ENCODE measurements at places on chromosomes 7 and 10. TPM values are rescaled to one million over a fixed set of nuclear protein-coding genes. Genes with fewer than 3 reads are reported as not detected.

DNA sequence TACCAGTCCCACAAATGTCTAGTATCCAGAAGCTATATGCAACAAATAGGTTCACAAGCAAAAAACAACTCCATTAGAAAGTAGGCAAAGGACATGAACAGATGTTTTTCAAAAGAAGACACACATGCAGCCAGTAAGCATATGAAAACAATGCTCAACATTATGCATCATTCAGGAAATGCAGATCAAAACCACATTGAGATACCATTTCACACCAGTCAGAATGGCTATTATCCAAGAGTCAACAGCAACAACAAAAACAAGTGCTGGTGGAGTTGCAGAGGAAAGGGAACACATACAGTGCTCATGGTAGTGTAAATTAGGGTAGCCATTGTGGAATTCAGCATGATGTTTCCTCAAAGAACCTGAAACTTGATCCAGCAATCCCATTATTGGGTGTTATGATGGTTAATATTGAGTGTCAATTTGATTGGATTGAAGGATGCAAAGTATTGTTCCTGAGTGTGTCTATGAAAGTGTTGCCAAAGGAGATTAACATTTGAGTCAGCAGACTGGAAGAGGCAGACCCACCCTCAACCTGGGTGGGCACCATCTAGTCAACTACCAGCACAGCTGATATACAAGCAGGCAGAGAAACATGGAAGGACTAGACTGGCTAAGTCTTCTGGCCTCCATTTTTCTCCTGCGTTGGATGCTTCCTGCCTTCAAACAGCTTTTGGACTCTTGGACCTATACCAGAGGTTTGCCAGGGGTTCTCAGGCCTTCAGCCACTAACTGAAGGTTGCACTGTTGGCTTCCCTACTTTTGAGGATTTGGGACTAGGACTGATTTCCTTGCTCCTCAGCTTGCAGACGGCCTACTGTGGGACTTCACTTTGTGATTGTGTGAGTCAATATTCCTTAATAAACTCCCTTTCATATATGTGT lies 218.4 kb upstream of the SEMA3D start:
- H3K36me3 ChIP-seq: no peaks in the 10 kb centered on the region
- no peak overlapping the region for H3K4me3 ChIP-seq
- H3K27me3 ChIP-seq: no peaks in the 10 kb centered on the region
- DNase-seq: no peak
- H3K27ac ChIP-seq: no peak overlapping the region

DNA sequence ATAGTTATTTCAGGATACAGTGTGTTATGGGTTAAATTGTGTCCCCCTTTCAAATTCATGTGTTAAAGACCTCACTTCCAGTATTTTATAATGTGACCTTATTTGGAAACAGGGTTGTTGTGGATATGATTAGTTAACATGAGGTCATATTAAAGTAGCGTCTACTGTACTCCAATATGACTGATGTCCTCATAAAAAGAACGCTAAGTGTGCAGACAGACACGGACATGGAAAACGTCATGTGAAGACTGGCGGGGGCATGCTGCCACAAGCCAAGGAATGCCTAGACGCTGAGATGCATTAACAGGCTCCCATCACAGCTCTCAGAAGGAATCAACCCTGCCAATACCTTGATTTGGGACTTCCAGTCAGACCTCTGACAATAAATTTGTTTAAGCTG lies 1.5 kb upstream of the WDR37 start:
- no peak for DNase-seq
- peak overlapping the region; percentile 96 for H3K4me3 ChIP-seq
- H3K36me3 ChIP-seq: no peaks in the 10 kb centered on the region
- H3K27me3 ChIP-seq: no peaks in the 10 kb centered on the region
- peak overlapping the region; percentile 86 for H3K27ac ChIP-seq

GRCh38 chr10:97888641-97889262 lies 39.1 kb downstream of the GOLGA7B start:
- H3K4me1 ChIP-seq: peaks cover 35% of the 10 kb centered on the region
- no peak for DNase-seq
- peak overlapping the region; percentile 88 for H3K27ac ChIP-seq
- H3K36me3 ChIP-seq: no peaks in the 10 kb centered on the region

DNA sequence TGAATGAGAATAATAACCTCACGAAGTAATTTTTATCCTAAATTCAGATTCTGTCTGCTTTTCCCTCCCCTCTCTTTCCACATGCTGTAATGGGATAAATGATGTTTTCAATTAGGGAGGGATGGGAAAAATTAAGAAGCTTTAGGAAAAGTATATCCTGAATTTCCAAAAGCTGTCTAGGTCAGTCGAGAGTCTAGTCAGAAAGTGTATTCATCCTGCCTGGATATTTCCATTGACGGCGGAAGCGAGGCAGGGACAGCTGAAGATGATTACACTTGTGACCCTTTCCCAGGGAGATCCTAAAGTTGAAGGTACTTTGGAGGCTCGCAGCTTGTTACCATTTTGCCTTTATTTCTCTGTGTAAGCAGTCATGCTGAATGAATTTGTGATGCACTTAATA lies 204.1 kb downstream of the ZNF365 start:
- peak overlapping the region; percentile 94 for H3K27ac ChIP-seq
- H3K4me1 ChIP-seq: peaks cover 62% of the 10 kb centered on the region
- H3K36me3 ChIP-seq: peaks cover 3% of the 10 kb centered on the region

GRCh38 chr7:92141161-92141560 lies 6.9 kb upstream of the CYP51A1 start:
- no peak for DNase-seq
- H3K27ac ChIP-seq: no peak overlapping the region
- no peaks in the 10 kb centered on the region for H3K27me3 ChIP-seq
- no peak overlapping the region for H3K4me3 ChIP-seq
- no peaks in the 10 kb centered on the region for H3K4me1 ChIP-seq
- no peaks in the 10 kb centered on the region for H3K36me3 ChIP-seq

GRCh38 chr10:122435212-122435827 lies 19.1 kb upstream of the ARMS2 start:
- H3K36me3 ChIP-seq: peaks cover 14% of the 10 kb centered on the region
- H3K4me3 ChIP-seq: no peak overlapping the region
- no peaks in the 10 kb centered on the region for H3K27me3 ChIP-seq
- H3K4me1 ChIP-seq: no peaks in the 10 kb centered on the region
- H3K27ac ChIP-seq: no peak overlapping the region
- no peak for DNase-seq

- peaks cover 42% of the 10 kb centered on the region for H3K4me1 ChIP-seq
- peak overlapping the region; percentile 97 for H3K27ac ChIP-seq
- H3K36me3 ChIP-seq: peaks cover 9% of the 10 kb centered on the region
- DNase-seq: no peak
- H3K27me3 ChIP-seq: no peaks in the 10 kb centered on the region
These were observed 3.2 kb downstream of the SLC4A2 start for GRCh38 chr7:151062399-151063211.

- H3K4me3 ChIP-seq: peak overlapping the region; percentile 73
- peaks cover 4% of the 10 kb centered on the region for H3K36me3 ChIP-seq
- no peak overlapping the region for H3K27ac ChIP-seq
- DNase-seq: no peak
- H3K27me3 ChIP-seq: no peaks in the 10 kb centered on the region
- peaks cover 39% of the 10 kb centered on the region for H3K4me1 ChIP-seq
These were observed 100.7 kb downstream of the HIP1 start for GRCh38 chr7:75637854-75638593.

GRCh38 chr10:124916585-124917427 lies 25.1 kb upstream of the ZRANB1 start:
- peaks cover 50% of the 10 kb centered on the region for H3K4me1 ChIP-seq
- H3K36me3 ChIP-seq: no peaks in the 10 kb centered on the region
- peak overlapping the region; percentile 84 for H3K27ac ChIP-seq
- peak; percentile 98 for DNase-seq

DNA sequence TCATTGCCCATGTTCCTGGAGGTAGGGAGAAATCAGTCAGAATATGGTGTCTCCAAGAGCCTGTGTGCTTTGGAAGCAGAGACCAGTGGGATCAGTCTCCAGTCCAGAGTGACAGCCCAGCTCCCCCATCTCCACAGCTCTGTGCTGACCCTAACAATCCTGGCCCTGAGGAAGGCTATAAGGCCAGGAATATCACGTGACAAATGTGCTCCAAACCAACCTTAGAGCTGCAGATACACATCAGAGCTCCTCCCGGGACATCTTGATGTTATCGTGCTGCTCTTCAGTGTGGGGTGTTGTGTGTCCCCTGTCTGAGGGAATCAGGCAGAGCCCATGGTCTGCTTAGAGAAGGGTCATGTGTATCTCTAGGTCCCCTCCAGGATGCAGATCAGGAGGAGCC lies 15.2 kb downstream of the DMBT1 start:
- peaks cover 44% of the 10 kb centered on the region for H3K27me3 ChIP-seq
- H3K4me1 ChIP-seq: no peaks in the 10 kb centered on the region
- peak; percentile 8 for DNase-seq
- peaks cover 7% of the 10 kb centered on the region for H3K36me3 ChIP-seq
- no peak overlapping the region for H3K27ac ChIP-seq

DNA sequence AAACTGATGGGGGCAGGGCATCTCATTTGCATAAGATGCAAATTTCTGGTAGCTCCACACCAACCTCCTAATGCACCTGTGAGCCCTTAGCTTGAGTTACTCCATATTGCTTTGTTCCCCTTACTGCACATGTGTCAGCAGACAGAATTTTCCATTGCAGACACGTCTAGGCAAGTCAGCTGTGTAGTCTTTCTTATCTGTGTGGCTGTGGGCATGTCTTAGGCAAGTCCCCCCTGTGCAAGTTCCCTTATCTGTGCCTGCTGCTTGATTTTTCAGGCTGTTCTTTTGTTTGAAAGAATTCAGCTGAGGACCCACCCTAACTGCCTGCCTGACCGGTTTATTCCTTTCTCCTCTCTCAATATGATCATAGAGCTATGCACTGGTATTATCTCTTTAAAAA lies 28.5 kb upstream of the TRIM24 start:
- no peak for DNase-seq
- H3K4me1 ChIP-seq: no peaks in the 10 kb centered on the region
- H3K36me3 ChIP-seq: peaks cover 10% of the 10 kb centered on the region

DNA sequence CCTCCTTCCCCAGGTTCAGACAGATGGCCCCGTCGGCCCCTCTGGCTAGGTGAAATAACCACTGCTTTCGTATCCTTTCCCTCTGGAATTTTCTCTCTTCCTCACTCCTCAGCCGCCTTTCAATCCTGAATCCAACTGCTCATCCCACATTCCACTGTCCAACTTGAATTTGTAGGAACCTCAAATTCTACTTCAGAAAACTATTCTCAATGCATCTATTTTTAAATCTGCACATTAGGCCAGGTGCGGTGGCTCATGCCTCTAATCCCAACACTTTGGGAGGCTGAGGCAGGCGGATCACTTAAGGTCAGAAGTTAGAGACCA lies 78.9 kb downstream of the ITIH5 start:
- H3K27ac ChIP-seq: no peak overlapping the region
- H3K4me1 ChIP-seq: no peaks in the 10 kb centered on the region
- no peak overlapping the region for H3K4me3 ChIP-seq
- peaks cover 7% of the 10 kb centered on the region for H3K27me3 ChIP-seq
- DNase-seq: no peak

- H3K27me3 ChIP-seq: no peaks in the 10 kb centered on the region
- H3K4me1 ChIP-seq: peaks cover 7% of the 10 kb centered on the region
- no peak overlapping the region for H3K4me3 ChIP-seq
- peaks cover 4% of the 10 kb centered on the region for H3K36me3 ChIP-seq
- no peak overlapping the region for H3K27ac ChIP-seq
These were observed 19.1 kb downstream of the ZFAND4 start for GRCh38 chr10:45653454-45653853.

DNA sequence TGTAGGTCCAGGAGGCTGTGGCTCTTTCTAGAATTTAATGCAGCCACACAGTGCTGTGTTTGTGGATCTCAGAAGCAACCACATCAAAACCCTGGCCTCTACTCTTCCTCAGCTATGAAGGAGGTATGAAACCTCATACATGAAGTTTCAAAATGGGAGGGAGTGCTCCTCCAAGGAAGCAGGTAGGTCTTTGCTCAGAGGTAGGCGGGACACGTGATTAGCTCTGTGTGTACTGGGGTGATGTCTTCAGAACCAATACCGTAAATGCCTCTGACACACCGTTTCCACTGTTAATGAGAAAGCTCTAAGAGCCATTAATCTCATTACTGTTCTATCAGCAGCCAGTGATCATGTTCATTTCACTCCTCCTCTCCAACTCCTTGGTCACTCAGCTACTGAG lies 126.1 kb downstream of the PLXNA4 start:
- no peak for DNase-seq
- peaks cover 7% of the 10 kb centered on the region for H3K4me1 ChIP-seq
- H3K27ac ChIP-seq: no peak overlapping the region
- no peak overlapping the region for H3K4me3 ChIP-seq

GRCh38 chr10:88361494-88361893 lies 221.6 kb downstream of the RNLS start:
- DNase-seq: no peak
- no peaks in the 10 kb centered on the region for H3K27me3 ChIP-seq
- H3K27ac ChIP-seq: no peak overlapping the region

- H3K4me3 ChIP-seq: no peak overlapping the region
- peaks cover 33% of the 10 kb centered on the region for H3K4me1 ChIP-seq
- H3K27me3 ChIP-seq: no peaks in the 10 kb centered on the region
- no peak for DNase-seq
- no peak overlapping the region for H3K27ac ChIP-seq
These were observed 42.2 kb upstream of the GRB10 start for GRCh38 chr7:50824882-50825281.

- H3K4me3 ChIP-seq: no peak overlapping the region
- H3K27ac ChIP-seq: no peak overlapping the region
- DNase-seq: no peak
- no peaks in the 10 kb centered on the region for H3K36me3 ChIP-seq
- peaks cover 7% of the 10 kb centered on the region for H3K4me1 ChIP-seq
These were observed 285.7 kb downstream of the RPS24 start for GRCh38 chr10:78319371-78319770.

DNA sequence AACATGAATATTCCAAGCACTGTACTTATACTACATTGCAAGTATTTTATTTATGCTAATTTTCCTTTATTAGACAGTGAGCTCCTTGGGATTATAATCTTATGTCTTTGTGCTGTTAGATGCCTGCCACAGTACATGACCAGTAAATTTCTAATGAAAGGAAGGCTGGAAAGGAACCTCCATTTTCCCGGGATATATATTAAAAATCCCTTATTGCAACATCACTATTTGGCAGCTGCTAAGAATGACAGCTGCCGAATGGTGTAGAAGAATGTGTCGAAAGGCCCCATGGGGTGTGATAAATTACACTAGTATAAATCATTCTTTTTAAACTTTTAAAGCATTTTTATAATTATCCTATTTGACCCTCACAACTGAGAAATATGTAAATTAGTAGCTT lies 59.1 kb downstream of the TFAM start:
- H3K4me1 ChIP-seq: peaks cover 9% of the 10 kb centered on the region
- peaks cover 6% of the 10 kb centered on the region for H3K36me3 ChIP-seq
- no peak for DNase-seq
- no peak overlapping the region for H3K27ac ChIP-seq

- DNase-seq: no peak
- peaks cover 44% of the 10 kb centered on the region for H3K4me1 ChIP-seq
- no peaks in the 10 kb centered on the region for H3K36me3 ChIP-seq
- H3K27me3 ChIP-seq: no peaks in the 10 kb centered on the region
These were observed 557 bp downstream of the BAG3 start for GRCh38 chr10:119651514-119652360.

The TSPAN12 gene
- total RNA-seq: 6.8 TPM

The DMTF1 gene
- 55.6 TPM for total RNA-seq

The CYREN gene
- 33.7 TPM for total RNA-seq

The UBTD1 gene
- total RNA-seq: 38.2 TPM

The ADRA2A gene
- 0.17 TPM for total RNA-seq

The SPDYE16 gene
- not detected for total RNA-seq

The FAM3C gene
- 38.6 TPM for total RNA-seq

The CACNA2D1 gene
- 32.9 TPM for total RNA-seq

The GATAD1 gene
- total RNA-seq: 32.9 TPM

The NPY gene
- not detected for total RNA-seq

The ZNF92 gene
- 4.0 TPM for total RNA-seq

The TBATA gene
- not detected for total RNA-seq
